ENCODE measurements at places on chromosomes 2 and 18.

- no peak for DNase-seq
These were observed 62.9 kb upstream of the ASPRV1 start for GRCh38 chr2:70024284-70024683.

DNA sequence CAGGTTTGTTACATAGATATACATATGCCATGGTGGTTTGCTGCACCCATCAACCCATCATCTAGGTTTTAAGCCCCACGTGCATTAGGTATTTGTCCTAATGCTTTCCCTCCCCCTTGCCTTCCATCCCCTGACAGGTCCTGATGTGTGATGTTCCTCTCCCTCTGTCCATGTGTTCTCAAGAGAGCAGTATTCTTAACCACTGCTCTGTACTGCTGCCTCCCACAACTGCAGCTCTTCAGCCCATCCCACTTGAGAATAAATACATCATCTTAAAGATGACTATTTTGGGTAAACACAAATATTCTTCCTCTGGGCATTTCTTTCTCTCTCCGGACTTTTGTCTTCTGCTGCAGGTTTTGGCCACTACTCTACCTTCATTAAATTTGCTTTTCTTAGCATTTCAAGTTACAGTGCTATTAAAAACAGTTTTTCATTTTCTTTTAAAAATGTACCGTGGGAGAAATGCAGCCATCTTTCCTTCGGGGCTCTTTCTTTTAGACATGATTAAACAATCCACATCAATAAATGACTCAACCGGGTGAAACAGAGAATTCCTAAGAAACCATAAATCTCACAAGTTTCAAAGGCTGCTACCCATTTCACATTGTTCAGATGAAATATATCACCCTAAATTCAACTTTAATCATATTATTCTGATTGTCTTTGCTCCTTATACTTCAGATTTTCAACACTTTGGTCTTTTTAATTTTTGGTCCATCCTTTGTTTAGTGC, 323.4 kb downstream of the GALNT13 start:
- DNase-seq: no peak

DNA sequence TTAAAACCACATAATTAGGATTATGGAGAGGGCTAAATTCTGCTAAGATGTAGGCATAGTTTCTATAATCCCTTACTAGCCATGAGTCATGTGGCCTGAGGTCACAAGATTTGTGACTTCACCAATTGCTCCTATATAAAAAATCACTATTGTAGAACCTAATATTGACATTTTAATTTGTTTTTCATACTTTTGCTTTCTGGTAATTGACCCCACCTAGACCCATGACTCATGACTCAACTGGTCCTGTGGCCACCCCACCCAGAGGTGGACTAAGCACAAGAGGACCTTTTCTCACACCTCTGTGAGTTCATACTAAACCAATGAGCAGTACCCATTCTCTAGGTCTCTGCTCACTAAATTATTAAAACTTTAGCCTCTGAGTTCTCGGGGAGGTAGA, 1567.5 kb upstream of the LRRTM1 start:
- DNase-seq: no peak

GRCh38 chr2:225788571-225789094, 389.1 kb downstream of the NYAP2 start:
- DNase-seq: no peak

DNA sequence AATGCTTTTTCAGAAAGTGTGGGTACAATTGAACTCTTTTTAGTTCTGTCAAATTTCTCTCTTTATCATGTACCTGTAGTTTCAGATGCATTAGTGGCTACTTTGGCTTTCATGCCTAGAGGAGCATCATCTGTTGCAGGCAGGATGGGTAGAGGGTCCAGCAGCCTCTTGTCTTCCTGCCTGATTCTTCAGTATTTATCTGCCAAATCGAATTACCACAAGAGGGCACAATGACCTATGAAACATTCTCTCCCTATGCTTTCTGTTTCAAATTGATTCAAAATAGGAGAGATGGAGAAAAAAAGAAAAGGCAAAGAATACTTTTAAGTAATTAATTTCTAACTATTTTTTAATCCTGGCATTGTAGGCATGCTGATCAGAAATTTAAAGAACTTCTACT, 477.2 kb downstream of the TRIB2 start:
- no peak for DNase-seq

Measured in stimulated activated CD4-positive, alpha-beta T cell treated with anti-CD3 and anti-CD28 coated beads, Interleukin-1b, Interleukin-23, amount 100 ng/mL, for 1 hour (primary cell).